Caki2 (cell line): ENCODE measurements at places on chromosomes 1 and 21. TPM values are rescaled to one million over a fixed set of nuclear protein-coding genes. Genes with fewer than 3 reads are reported as not detected.

Gene IL20
- not detected in 2 replicates for total RNA-seq

- DNase-seq = no peak
These were observed 16.2 kb upstream of the SELE start for GRCh38 chr1:169750041-169750440.

- DNase-seq = no peak
These were observed 127.9 kb upstream of the MROH9 start for GRCh38 chr1:170807432-170807831.

DNA sequence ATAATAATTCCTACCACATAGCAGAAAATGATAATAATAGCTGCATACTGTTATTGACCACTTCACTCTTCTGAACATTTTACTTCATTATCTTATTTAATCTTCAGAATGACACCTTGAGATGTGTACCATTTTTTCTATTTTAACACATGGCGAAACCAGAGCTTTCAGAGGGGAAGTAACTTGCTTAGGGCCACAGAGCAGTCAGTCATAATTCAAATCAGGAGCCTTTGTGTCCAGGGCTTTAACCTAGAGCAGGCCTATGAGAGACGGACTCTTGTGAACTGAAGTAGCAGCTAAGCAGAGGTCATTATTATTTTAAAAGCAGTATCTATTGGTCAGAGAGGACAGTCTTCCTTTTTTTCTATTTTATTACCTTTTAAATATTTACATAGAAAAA is 114.0 kb downstream of the ROR1 start:
- no peak for DNase-seq

DNA sequence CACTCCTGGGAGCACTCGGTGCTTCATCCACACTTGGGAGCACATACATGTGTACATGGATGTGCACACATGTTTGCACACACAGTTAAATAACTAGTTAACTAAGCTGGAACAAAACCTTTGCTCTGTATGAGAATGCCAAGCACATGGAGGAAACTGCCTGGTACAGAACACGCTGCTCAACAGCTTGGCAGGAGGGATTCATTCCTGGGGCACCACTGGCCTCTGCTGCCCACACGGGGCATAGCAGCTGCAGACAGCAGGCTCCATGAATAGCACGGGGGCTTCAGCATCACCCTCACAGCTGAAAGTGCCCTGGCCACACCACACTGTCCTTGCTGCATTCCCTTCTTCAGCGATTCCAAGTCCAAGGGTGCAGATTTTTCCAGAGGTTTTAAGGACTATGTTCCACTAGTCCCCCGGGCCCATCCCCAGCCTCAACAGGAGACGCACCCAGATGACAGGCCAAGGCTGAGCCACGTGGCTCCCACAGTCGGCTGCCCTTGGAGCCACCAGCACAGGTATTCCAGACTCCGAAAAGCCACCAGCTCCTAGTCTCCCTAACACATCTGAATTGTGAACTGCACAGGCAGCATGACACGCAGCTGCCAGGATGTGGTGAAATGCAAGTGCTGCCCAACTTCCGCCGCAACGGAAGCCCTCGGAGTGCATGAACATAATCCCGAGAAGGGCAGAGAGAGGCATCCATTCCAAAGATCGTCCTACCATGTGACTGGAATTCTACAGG is 16.9 kb downstream of the NPHP4 start:
- DNase-seq = peak; percentile 17
